Activated CD8-positive, alpha-beta memory T cell treated with anti-CD3 and anti-CD28 coated beads for 24 hours (primary cell): ENCODE measurements at places on chromosomes 2 and 18.
A peak's percentile ranks its signal among the peaks of the same experiment; 100 is the strongest.

DNA sequence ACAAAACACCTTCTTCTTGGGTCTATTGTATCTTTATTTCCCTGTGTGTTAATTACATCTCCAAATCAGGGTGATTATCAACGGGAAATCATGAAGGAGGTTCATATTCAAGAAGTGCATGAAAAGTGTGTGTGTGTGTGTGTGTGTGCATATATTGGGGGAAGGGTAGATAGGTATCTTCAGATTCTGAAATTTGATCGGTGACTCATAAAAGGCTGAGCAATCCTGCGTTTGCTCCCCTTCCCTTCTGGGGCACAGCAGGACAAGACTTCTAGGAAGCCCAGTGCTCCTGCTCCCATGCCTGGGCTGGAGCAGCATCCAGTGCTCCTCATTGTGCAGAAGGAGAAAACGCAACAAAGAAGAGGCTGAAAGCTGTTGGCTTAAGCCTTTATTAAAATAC is 25.8 kb downstream of the MC5R start:
- DNase-seq, result no peak

GRCh38 chr2:182412858-182413257 is 14.0 kb downstream of the PDE1A start:
- no peak for DNase-seq

GRCh38 chr18:75208836-75209128 is 157 bp downstream of the PTGR3 start:
- DNase-seq, result no peak

GRCh38 chr2:85703329-85703728 is 9.2 kb downstream of the GNLY start:
- no peak for DNase-seq

GRCh38 chr2:187774551-187775071 is 220.4 kb upstream of the TFPI start:
- no peak for DNase-seq

DNA sequence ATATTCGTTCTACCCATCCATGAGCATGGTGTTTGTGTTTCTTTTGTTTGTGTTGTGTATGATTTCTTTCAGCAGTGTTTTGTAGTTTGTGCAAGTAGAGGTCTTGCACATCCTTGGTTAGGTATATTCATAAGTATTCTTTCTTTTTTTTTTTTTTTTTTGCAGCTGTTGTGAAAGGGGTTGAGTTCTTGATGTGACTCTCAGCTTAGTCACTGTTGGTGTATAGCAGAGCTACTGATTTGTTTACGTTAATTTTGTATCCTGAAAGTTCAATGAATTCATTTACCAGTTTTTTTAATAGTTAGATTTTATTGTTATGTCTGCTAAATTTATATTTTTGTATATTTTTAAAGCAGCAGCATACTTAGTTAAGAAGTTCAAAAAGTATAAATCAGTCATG is 834.4 kb upstream of the NRXN1 start:
- DNase-seq, result no peak

GRCh38 chr2:120943403-120944034 is 207.9 kb downstream of the GLI2 start:
- DNase-seq, result no peak

- DNase-seq, result no peak
Observed at GRCh38 chr18:11489266-11489899, 120.0 kb upstream of the SLC35G4 start.

DNA sequence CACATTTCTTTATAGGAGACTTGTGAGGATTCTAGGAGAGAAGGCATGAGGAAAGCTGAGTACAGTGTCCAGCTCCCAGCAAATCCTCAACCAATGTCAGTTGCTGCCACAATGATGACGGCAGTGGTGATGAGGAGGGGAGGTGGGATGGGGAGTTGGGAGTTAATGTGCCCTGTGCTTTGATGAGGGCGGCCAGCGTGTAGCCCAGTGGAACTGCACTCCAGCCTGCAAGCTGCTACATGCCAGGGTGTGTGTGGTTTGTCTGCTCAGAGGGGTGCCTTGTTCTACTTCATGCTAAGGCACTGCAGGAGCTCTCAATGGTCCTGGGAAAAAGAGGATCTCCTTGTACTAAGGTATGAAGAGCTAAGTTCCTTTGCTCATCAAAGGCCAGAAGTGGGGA is 96.1 kb downstream of the MSH2 start:
- no peak for DNase-seq

DNA sequence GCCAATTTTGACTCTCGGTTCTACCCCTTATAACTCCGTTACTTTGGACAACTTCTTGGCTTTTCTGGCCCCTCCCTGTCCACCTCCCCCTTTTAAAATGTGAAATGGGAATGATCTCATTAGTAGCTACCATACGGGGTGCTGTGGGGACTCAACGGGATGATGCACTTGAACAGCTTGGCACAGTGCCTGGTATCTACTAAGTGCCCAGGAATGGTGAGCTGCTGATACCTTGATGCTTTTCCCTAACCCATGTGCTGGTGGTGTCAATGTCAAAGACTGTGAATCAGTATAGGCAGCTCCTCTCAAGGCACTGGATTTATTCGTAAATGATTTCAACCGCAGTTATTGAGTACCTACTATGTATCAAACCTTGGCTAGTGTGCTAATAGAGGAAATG is 204.2 kb downstream of the LOXHD1 start:
- DNase-seq, result no peak

DNA sequence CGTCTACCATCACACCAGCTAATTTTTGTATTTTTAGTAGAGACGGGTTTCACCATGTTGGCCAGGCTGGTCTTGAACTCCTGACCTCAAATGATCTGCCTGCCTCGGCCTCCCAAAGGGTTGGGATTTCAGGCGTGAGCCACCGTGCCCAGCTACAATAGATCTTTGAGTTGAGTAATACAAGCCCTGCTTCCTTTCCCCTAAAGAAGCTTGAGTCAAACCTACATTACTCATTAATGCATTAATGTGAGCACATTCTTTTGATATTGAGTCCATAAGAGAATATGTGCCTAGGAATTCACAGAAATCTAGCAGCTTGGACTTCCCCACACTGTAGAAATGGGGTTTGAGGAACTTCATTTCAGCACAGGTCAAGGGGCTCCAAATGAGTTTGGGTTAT is 39.6 kb downstream of the PSMG2 start:
- DNase-seq, result peak; percentile 4

DNA sequence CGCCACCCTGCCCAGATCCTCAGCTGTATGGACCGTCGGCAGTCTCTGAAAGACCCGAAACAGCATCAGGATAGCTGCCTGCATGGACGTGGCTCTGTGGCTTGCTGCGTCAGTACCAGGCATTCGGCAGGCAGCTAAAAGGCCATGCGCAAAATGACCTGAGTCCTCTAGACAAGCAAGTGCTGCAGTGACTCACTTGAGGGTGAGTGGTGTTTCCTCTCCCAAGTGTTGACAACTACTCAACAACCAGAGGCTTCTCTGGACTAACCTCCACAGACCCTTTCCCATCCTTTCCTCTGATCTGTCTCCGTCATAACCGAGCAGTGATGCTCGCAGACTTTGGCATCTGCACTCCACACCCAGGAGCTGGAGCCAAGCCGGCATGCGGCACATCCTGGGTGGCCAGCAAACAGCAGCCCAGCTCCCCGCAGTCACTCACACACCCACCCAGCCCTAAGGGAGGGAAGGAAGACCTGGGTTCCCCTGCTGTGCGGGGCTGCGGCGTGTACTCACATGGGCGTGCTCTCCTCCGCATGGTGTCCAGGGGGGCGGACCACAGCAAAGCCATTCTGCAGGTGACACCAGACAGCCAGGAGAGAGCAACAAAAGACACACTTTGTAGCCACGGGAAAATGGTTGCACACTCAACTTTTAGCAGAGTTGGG is 239.3 kb downstream of the TWIST2 start:
- DNase-seq, result no peak

- DNase-seq, result no peak
Observed at GRCh38 chr2:112639936-112640335, 5.8 kb upstream of the SLC20A1 start.

GRCh38 chr18:11047156-11047555 is 102.2 kb downstream of the PIEZO2 start:
- DNase-seq, result no peak

GRCh38 chr18:7577706-7578105 is 10.6 kb downstream of the PTPRM start:
- no peak for DNase-seq

- no peak for DNase-seq
Observed at GRCh38 chr2:23200068-23200786, 184.8 kb upstream of the KLHL29 start.

- no peak for DNase-seq
Observed at GRCh38 chr2:231359948-231360347, 35.6 kb upstream of the B3GNT7 start.
